ENCODE measurements at places on chromosomes 13 and 19.

GRCh38 chr13:76756451-76756850 is 129.8 kb downstream of the KCTD12 start:
- no peak for DNase-seq

DNA sequence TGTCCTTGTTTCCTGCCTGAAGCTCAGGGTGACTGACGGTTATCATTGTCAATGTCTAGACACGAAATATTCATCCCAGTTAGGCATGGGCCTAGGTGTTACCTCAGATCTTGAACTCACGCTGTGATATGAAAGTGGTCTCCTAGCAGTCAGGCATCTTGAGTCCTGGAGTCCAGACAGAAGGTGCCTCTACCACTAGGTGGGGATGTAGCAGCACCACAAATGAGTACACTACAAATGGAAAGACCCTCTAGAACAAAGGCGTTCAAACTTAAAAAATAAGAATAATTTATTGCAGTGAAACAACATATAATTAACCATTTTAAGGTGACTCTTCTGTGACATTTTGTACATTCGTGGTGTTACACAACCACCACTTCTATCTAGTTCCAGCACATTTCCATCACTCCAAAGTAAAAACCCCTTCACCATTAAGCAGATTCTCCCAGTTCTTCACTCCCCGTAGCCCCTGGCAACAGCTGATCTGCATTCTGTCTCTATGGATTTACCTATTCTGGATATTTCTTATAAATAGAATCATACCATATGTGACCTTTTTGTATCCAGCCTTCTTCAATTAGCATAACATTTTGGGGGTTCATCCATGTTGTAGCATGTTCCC is 11.9 kb upstream of the FRY start:
- peak; percentile 14 for DNase-seq

- DNase-seq = no peak
Observed at GRCh38 chr19:1093811-1094553, 1.2 kb downstream of the POLR2E start.

DNA sequence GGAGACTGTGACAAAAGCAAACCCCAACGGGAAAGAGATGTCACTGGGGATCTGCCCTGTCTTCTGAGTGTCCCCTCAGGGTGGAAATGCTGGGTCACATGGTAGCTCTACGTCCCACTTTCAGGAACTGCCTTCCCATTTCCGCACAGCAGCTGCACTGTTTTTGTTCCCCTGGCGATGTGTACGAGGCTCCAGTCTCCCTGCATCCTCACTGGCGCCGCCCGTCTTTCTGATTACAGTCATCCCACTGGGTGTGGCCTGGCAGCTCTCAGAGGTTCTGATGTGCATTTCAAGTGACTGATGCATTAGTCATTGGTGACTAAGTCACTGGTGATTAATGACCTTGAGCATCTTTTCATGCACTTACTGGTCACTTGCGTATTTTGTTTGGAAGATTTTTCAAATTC is 21.2 kb downstream of the PCID2 start:
- DNase-seq = peak; percentile 68

DNA sequence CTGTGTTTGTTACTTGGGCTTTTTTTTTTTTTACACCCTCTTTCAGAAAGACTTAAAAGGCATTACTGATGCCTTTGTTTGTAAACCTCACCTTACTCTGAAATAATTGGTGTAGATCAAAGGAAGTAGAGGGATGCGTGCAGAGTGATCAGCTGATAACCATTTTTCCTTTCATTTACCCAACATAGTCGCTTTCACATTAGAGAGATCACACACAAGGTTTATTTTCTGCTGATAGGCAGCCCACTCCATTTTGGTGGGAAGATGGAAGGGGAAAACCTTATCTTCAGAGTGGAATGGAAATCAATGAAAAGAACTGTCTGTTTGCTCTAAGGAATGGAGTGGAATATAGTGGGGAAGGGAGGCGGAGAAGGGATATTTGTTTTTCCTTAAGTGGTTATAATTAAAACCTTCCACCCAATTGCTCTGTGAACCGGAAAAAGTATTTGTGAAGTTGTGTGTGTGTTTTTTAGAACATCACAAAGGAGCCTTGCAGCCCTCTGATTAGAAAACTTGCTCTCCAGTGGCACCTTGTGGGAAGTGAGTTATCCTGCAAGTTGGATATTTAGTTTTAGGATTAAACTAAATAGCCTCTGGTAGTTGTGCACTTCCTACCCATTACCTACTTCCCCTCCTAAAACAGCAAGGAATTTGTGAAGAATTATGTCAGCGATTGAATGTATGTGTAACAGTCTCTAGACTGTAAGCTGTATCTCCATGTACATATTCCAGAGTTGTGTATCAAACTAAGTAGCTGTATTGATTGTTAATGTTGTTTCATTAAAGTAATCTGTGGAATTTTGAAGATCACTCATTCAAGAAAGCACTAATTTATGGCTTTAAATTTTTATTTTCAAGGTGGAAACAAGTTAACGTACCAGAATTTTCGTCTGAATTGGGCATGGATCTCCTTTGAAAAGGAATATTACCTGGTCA is 76.8 kb downstream of the FREM2 start:
- DNase-seq = no peak

- DNase-seq = no peak
Observed at GRCh38 chr19:47310819-47311218, 1.2 kb downstream of the C5AR1 start.

- DNase-seq = no peak
Observed at GRCh38 chr19:46133101-46133627, 8.7 kb upstream of the IGFL3 start.

DNA sequence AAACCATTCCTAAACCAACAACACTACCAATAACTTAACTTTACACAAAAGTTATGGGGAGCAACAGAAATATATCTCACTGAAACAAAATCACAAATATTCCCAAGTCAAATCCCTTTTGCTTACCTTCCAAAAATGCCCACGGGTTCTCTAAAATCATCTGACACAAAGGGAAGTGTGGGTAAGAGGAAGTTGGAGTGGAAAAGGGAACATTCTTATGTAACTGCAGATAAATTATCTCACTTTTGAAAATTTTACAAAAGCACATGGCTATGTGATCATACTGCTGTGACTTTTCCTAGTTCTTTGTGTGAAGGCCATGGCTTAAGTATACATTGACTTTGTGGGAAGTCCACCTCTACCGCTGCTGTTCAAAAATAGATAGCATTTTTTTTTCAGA is 350.5 kb downstream of the GPC6 start:
- DNase-seq = no peak

- DNase-seq = peak; percentile 87
Observed at GRCh38 chr19:1592024-1592754, 476 bp downstream of the MBD3 start.

DNA sequence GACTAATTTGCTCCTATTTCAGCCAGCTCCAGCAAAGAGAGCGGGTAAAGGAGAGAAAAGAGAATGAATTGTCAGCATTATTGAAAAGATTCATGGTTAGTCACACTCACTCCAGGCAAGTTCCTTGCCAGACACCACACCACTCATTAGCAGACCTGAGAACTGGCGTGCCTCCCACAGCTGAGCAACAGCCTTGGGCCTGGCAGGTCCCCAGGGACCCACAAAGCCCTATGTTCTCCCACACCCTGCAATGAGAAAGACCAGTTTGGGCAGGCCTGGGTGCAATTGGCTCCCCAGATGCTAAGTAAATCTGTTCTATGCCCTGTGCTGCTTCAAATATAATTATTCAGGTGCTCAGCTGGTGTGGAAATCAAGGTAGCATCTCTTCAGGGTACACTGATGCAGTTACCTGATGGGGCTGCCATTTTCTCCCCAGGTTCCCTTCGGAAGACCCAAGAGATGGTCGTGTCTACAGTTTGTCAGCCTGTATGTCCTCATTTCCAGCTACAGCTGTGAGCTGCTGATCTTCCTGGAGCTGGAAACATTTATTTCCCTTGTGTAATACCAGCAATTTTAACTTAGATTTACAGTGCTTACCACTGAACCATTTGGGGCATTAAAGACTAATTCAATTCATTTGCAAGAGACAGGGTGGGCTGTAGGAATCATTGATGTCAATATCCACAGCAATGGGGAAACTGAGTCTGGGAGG is 405.0 kb downstream of the COG6 start:
- no peak for DNase-seq

DNA sequence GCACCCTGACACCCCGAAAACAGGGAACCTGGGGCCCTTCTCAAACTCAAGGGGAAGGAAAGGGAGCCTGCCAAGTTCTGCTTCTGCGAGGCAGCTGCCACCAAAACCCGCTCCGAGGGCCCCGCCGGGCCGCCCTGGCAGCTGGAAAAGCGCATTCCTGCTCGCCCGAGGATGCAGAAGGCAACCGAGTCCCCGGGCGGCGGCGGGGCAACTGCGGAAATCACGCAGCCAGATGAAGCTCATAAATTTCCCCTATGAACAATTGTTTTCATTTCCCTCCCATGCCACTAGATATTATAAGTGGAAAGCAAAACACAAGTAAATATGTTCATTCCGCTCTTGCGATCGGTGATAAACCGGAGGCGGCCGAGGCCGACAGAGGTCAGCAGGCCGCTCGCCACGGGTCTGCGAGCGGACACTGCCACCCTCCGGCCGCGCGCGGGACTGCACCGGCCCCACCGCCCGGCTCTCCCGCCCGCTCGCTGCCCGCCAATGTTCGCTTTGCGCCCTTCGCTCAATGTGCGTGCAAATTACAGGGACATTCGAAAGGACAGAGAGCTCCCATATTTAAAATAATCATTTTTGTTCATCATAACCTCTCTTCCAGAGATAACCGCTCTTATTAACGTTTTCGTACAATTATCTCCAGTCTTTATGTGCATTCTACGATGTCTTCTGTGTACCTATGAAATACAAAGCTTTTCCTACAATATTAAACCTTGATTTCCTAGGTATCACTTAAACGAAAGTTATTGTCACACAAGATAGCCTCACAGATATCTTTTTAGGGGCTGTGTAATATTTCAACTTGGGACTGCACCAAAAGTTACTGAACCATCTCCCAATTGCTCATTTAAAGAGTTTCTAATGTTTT is 120.8 kb upstream of the ZNF507 start:
- peak; percentile 88 for DNase-seq

DNA sequence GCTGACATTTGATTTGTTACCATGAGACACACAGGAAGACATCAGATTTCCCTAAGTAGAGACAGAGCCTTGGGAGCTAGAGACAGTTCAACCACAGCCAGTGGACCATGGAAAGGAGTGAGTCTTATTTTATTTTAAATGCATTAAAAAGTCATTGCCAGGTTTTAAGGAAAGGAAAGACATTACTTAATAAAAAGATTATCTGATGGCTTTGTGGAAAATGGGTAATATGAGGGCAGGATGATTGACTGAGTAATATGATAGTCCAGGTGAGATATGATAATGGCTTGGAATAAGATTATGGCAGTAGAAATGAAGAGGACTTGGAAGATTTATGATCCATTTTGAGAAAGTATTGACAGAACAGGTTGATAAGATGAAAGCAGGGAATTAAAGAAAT is 580.1 kb downstream of the GPC5 start:
- DNase-seq = no peak

DNA sequence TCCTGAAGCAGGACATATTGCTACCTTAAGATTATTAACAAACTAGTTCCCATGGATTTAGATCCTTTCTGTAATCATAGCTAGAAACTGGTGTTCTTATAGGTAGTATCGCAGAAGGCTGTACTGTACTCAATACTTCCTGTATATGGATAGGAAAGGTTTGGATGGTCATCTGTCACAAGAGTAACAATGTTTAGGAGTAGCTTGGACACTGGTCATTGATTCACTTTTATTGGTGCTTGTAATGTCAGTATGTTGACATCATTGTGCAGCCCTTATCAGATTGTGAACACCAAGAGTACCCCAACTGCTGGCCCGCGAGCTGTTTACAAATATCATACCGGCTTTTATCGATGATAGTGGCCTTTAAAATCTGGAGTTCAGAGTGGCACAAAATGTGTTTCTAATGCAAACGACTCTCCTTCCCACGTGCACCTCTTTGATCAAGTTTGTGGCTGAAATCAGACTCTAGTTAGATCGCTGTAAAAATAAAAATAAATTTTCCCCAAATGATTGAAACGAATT is 605 bp upstream of the CDK8 start:
- no peak for DNase-seq

- no peak for DNase-seq
Observed at GRCh38 chr13:56393549-56393948, 747.2 kb upstream of the PRR20A start.

DNA sequence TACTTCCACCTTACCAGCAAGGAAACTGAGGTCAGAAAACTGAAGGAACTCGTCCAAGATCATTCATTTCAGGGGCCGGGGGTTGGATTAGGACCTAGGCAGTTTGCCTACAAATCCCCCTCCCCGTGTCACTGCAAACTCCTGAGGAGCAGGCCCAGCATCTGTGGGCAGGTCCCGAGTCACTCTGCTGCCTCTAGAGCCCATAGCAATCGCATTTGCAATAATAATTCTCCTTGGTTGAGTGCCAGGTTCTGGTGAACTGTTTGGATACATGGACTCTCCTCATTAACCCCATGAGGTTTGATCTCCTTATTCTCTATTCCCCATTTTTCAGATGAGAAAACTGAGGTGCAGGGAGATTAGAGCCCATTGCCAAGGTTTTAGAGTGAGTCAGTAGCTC is 903 bp downstream of the PIN1 start:
- DNase-seq = peak; percentile 17

DNA sequence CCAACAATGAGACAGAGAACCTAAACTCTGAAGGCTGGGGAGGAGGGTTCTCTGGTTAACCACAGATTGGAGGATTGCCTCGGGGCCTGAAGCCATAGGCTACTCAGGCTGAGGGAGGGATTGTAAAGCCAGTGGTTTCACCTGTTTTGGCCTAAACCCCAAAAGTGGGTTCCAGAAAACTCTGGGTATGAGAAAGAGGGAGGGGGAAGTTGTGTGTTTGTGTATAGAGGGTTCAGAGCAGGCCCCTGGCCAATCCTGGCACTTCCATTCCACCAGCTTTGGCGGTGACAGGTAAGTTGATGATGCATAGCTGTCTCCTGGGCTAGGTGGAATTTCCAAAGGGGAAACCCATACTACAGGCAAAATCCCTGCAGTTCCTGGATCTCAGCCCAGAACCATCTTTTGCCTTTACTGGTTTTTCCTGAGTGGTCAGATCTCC is 13.5 kb upstream of the CCDC97 start:
- no peak for DNase-seq

DNA sequence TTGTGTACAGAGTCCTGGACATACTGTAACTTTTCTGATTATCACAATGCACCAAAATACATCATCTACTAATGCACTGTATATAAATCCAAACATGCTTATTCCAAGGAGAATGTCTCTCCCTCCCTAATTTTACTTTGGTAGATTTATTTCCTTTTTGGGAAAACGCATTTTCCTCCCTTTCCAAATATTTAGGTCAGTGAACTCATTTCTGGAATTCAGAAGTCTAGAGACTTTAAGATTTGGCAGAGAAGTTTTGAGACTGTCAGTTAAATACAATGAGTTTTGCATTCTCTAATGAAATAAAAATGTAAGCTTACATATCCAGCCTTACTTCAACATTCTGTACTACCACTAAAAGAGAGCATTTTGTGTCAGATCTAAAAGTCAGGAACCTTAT is 165.8 kb upstream of the EDNRB start:
- DNase-seq = no peak

- DNase-seq = no peak
Observed at GRCh38 chr19:50417111-50418081, 1.3 kb upstream of the SPIB start.
